ENCODE measurements at places on chromosomes 1 and 21.

DNA sequence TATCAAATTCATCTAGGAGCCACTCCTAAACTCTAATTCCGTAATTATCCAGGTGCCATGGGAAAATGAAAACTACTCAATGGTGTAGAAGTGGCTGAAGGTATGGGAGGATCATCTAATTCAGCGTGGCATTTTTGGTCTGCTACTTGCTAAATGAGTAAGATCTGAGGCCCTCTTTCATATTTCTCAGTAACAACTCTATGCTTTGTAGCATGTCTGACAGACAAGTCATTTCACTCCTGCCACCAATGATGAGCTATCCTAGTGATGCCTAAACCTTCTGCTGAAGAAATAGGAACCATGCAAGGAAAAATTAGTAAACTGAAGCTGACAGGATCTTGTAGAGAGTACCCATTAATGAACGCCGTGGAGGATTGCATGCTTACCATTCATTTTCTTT is 145.3 kb downstream of the NTNG1 start:
- no peak for DNase-seq

- DNase-seq = no peak
Measured at GRCh38 chr1:154943649-154944400, 7.3 kb upstream of the PMVK start.

DNA sequence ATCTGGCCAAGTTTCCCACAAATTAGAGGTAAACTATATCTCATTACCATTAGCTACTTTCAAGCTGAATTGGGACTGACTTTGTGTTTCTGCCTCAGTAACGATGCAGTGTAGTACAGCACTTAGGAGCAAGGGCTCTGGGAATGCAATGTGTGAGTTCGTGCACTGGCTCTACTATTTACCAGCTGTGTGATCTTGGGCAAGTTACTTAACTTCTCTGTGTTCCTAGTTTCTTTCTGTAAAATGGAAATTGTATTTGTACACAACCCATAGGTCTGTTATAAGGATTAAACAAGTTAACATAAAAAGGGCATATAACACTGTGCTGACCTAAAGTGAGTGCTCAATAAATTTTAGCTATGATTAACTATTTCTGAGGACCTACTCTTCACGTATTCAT is 65.0 kb upstream of the CSF1 start:
- no peak for DNase-seq

- no peak for DNase-seq
Measured at GRCh38 chr21:28308516-28308915, 684.2 kb downstream of the LTN1 start.

GRCh38 chr1:174359454-174359805 is 88.3 kb upstream of the GPR52 start:
- no peak for DNase-seq

DNA sequence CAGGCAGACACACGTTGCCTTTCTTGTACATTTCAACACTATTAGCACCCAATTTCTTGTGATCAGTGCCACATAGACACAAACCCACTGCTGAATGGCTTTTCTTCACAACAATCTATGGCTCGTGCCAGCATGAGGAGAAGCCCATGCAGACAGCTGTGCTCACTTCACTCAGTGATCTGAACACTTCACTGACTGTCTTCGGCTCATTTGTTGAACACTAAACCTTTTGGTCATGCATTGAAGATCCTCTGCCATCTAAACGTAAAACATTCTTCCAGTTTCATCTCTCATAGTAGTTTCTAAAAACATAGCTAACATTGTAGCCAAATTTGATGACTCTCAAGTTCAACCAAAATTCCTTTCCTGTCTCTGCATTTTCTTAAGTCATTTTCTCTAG is 331.0 kb upstream of the ZP4 start:
- DNase-seq = no peak

GRCh38 chr21:35086357-35086756 is 37.3 kb upstream of the RUNX1 start:
- DNase-seq = no peak

DNA sequence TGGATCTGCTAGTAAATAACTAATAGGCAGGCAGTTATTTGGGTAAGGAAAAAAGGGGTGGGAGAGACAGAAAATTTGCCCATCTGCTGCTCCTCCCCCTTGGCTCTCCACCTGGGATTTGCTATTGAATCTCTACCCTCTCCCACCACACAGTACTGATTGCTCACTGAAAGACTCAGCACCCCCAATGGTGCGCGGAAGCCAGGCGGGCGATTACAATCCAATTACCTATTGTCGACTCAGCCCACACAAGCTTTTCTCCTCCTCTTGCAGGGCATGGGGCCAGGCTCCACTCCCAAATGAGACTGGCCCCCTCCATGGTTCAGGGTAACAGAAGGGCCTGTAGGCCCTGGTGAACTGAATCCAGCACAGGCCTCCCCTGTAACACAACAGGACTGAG is 2.7 kb upstream of the HMGN2 start:
- DNase-seq = no peak

DNA sequence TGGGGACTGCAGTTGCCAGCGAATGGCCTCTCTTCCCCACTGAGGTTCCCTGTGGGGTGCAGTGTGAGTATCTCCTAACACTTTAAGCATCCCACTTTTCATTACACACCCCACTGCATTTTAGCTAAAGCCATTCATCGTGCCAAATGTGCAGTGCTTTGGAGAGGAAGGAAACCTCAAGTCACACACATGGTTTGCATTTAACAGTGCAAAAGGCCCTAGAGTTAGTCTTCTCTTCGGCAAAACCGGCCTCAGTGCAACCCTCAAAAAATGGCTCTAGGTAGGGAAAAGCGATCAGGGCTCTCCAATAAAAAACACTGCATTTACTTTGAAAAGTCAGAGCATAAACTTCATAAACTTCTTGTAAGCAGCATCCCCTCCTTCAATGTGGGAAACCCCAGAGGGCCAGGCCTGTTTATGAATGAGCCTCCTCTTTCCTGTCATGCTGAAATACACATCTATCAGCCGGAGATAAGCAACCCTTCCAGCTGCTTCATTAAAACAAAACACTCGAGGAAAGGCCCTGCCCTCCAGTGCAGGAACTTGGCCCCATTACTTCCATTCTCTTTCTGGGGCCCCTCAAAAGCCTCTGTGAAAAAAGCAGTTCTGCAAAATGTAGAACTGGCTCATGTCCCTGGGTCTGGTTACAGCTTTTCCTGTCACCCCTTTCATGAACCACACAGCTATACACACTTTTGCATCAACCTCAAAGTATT is 184.0 kb downstream of the CDC7 start:
- DNase-seq = no peak

- DNase-seq = no peak
Measured at GRCh38 chr1:211210052-211210451, 49.1 kb upstream of the RCOR3 start.

GRCh38 chr1:63836374-63836773 is 62.6 kb downstream of the ROR1 start:
- DNase-seq = no peak

DNA sequence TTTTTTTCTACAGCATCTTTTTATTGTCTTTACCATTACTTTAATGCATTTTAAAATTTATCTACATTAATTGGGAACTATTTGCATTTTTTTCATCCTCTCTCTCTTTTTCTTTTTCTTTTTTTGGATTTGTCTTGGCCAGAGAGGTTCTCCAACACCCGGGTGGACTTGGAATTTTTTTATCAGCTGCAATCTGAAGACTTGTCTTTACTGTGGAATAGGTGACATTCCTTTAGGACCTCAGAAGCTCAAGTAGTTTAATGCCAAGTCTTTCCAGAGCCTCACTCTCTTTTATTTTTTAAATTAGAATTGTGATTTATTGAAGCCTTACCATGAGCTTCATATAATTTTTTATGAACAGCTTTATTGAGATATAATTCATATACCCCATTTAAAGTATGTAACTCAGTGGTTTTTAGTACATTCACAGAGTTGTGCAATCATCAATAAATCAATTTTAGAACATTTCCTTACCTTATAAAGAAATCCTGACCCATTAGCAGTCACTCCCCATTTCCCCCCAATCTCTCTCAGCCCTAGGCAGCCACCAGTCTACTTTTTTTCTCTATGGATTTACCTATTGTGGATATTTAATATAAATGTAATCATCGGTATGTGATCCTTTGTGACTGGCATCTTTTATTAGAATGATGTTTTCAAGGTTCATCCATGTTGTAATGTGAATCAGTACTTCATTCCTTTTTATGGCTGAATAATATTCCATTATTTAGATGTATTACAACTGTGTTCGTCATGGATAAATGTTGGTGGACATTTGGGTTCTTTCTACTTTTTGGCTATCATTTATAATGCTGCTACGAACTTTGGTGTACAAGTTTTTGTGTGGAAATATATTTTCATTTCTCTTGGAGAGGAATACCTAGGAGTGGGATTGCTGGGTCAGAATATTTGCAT is 6.2 kb downstream of the TUFT1 start:
- no peak for DNase-seq

GRCh38 chr1:229272164-229273158 is 1.6 kb downstream of the RAB4A start:
- DNase-seq = no peak

Measured in stimulated activated CD8-positive, alpha-beta memory T cell treated with anti-CD3 and anti-CD28 coated beads, Interleukin-15, amount 100 ng/mL, for 24 hours (primary cell).